ENCODE measurements at places on chromosomes 3 and 15. TPM values are rescaled to one million over a fixed set of nuclear protein-coding genes. Genes with fewer than 3 reads are reported as not detected.

GRCh38 chr3:166957121-166957520 lies 423.0 kb downstream of the ZBBX start:
- no peak overlapping the region for H3K27ac ChIP-seq
- H3K27me3 ChIP-seq: no peaks in the 10 kb centered on the region
- H3K4me1 ChIP-seq: no peaks in the 10 kb centered on the region
- H3K4me3 ChIP-seq: no peak overlapping the region
- no peak for DNase-seq

DNA sequence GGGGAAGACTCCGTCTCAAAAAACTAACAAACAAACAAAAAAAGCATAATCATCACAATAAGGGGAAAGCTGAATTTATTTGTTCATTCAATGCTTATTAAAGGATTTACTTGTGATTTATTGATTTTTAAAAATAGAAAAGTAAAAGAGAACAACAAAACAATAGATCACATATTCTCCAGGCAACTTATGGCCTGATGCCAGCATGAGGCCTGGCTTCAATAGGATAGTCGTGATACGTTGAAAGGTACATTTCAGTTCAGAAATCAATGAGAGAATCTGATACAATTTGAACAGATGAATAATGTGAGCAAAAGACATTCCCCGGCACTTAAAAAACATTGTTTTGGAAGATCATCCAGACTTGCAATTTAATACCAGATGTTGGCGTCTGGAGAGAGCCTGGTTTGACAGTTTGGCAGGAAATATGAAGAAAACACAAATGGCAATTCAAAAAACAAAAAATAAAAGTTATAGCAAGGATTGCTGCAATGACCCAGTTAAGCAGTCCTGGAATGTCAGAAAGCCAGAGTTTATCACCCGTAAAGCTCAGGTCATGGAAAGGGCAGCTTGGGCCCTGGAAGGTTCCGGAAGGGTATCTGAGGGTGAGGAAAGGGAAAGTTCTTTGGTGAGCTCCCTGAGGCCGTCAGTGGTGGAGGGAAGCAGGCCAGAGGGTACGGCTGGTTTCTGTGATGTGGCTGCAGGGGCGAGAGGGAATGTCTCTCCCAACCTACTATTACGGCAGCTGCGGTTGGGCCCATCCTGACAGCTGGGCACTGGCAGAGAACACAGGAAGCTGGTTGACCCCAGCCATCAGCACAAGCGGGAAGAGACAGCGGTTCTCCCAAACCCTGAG lies 230.2 kb upstream of the HES1 start:
- H3K27me3 ChIP-seq: no peaks in the 10 kb centered on the region
- H3K27ac ChIP-seq: no peak overlapping the region
- no peaks in the 10 kb centered on the region for H3K36me3 ChIP-seq
- no peak overlapping the region for H3K4me3 ChIP-seq
- no peak for DNase-seq

GRCh38 chr15:94493176-94493575 lies 261.8 kb downstream of the MCTP2 start:
- no peaks in the 10 kb centered on the region for H3K36me3 ChIP-seq
- H3K27me3 ChIP-seq: no peaks in the 10 kb centered on the region
- no peak overlapping the region for H3K27ac ChIP-seq

The GOLGA6L7 gene
- total RNA-seq: not detected

The MAN2A2 gene
- total RNA-seq: 77.2 TPM

The IMPG2 gene
- total RNA-seq: 0.10 TPM

Data from Panc1 (cell line).